ENCODE measurements at places on chromosomes 5 and 9.
A peak's percentile ranks its signal among the peaks of the same experiment; 100 is the strongest.

GRCh38 chr5:158483281-158483860, 616.3 kb downstream of the EBF1 start:
- no peak for DNase-seq

- peak; percentile 56 for DNase-seq
Observed at GRCh38 chr9:15104826-15105420, 194.7 kb upstream of the FREM1 start.

DNA sequence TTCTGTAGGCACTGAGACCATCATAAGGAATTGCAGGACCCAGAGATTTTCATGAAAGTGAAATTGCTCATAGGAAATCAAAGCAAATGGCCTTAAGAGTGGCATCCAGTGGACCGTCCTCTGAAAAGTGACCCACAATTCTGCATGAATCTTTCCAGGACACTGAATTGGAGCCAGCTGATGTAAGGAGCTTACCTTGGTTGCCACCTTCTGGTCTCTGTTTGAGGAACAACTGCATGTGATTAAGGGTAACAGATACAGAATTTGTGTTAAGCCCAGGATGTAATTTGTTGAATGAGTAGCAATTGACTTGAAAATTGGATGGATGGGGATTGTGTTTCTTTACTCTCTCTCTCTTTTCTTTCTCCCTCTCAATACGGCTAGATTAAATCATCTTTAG, 49.9 kb upstream of the GAS1 start:
- DNase-seq: no peak

DNA sequence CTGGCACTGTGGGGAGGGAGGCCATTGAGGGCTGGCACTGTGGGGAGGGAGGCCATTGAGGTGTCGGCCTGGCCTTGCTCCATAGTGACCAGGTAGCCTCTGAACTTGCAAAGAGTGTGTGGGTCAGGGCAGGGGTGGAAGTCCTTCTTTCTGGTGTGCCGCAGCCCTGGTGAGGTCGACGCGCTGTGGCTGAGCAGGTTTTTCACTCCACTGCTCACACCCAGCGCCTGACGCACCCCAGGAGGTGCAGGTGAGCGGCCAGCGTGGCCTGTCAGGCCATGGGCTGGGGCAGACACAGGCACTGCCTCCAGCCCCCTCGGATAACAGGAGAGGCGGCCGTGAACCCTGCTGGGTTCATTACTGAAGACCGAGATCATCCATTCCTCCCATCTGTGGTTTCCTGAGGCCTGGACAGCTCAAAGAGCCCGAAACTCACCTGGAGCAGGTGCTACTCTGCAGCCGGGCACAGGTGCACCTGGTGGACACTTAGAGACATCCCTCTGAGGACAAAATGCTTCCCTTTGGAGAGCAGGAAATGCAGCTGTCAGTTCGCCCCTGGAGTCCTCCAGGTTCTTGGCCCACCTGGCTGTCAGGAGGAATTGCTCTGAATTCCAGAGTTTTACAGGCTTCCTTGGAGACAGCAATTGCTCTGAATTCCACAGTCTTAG, 32.4 kb downstream of the LHX3 start:
- DNase-seq: no peak

DNA sequence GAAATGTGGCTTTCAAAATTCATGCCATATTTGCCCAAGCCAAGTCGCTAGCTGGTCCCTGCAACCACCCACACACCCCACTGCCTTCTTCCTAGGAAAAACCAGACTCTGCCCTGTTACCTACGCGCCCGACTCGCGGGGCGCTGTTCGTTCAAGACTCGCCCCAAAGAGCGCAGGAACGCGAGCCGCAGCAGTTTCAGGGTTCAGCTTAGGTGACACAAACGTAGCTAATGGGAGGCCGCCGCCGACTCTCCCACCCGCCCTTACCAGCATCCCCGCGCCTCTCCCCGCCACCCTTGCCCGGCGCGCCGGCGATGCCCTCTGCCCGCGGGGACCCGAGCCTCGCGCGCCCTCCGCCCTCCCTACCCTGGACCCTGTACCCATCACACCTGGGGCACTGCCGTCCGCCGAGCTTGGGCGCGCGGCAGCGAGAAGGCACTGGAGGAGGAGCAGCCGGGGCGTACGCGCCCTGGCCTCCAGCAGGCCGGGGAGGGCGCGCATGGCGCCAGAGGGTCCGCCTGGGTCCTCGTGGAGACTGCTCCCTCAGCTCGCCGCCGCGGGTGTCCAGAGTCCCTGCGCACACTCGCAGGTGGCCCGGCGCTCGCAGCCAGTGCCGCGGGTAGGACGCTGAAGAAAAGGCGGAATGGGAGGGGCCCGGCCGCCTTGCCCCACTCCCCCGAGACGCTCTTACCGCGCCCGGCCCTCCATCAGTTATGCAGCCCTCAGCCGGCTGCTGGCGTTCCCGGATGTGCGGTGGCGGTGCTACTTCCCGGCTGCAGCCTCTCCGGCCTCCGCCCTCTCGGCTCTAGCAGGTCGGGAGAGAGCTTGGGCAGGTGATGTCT, at the start of gene EMB:
TSS of gene EMB (minus strand) at position 638 of the 842 bp plus-strand sequence. CDS start at position 501, 137 bp downstream.
- DNase-seq: peak; percentile 67

- no peak for DNase-seq
Observed at GRCh38 chr5:161078793-161079192, 226.8 kb upstream of the ATP10B start.

GRCh38 chr5:158563760-158564390, 535.8 kb downstream of the EBF1 start:
- no peak for DNase-seq

DNA sequence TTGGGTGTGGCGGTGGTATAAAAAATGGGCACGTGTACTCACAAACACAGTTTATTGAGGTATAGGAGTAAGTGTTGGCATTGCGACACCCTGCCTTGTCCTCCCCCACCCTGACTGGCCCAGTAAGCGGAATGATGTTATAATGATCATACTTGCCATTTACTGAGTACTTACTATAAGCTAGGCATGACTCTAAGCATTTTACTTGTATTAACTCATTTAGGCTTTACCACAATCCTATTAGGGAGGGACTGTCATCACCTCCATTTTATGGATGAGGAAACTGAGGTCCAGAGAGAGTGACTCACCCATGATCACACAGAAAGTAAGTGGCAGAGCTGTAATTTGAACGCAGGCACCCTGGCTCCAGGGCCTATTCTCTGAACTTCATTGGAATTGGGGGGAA, 2.3 kb downstream of the SMIM3 start:
- DNase-seq: no peak

GRCh38 chr5:1184481-1184880, 16.9 kb upstream of the SLC6A19 start:
- no peak for DNase-seq

GRCh38 chr9:33246269-33246860, 6.4 kb downstream of the SPINK4 start:
- DNase-seq: peak; percentile 12

DNA sequence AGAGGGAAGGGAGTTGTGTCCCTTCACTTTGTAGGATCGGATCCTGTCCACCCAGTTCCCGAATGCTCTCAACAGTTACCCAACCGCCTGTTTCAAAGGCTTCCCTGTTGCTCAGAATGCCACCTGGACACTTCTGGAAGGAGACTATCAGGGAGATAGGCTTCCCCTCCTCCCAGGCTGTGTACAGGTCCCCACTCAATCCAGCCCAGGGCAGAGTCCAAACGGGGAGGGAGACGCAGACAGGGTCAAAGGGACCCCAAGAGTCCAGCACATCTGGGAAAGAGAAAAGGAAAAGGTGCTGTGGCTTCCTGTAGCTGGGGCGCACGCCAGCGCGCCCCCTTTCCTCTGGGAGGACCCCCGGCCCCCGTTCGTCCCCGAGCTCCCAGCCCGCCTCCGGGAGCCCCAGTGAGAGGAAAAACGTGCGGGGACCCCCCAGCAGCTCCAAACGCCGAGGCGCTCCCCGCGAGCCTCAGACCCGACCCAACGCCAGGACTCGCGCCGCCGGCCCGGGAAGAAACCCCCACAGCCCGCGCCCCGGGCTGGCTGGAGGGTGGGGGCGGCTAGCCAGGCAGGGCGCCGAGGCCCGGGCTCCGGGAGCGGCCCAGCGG, 640 bp downstream of the SURF4 start:
- DNase-seq: peak; percentile 53

DNA sequence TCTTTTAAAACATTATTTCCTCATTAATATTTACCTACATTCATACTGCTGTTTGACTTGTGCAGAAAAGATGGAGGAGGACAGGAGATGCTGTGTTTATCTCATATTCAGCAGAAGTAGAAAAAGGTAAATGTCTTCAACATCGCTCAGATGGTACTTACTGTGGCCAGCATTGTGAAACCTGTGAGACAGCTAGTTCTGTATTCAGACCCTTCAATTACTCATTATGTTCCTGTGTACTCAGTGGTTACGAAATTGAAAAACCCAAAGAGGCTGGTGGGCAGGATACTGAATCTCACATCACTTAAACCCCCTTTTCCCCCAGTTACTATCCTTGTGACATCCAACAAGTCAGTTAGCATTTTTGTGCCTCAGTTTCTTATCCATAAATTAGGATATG, 216.0 kb downstream of the KDM4C start:
- no peak for DNase-seq

- no peak for DNase-seq
Observed at GRCh38 chr5:39503155-39503554, 78.4 kb upstream of the DAB2 start.

DNA sequence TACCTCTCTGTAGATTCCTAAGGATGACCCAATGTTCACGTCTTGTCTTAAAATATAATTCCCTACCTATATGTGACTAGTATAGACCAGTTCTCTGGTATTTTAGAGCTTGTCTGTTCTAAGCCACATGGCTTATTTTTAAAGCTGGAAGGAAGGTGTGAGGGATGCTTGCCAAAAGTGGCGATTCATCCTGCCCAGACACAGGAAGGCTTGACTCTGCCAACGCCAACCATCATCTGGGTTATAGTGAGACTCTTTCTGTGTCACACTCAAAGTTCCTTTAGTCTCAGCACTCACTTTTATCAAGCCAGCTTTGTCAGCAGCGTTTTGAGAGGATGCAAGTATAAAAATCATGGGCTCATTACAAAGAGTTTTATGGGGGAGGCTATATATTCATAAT, 500.0 kb downstream of the PTPRD start:
- DNase-seq: no peak

- DNase-seq: no peak
Observed at GRCh38 chr9:97272072-97272471, 35.4 kb upstream of the CCDC180 start.

DNA sequence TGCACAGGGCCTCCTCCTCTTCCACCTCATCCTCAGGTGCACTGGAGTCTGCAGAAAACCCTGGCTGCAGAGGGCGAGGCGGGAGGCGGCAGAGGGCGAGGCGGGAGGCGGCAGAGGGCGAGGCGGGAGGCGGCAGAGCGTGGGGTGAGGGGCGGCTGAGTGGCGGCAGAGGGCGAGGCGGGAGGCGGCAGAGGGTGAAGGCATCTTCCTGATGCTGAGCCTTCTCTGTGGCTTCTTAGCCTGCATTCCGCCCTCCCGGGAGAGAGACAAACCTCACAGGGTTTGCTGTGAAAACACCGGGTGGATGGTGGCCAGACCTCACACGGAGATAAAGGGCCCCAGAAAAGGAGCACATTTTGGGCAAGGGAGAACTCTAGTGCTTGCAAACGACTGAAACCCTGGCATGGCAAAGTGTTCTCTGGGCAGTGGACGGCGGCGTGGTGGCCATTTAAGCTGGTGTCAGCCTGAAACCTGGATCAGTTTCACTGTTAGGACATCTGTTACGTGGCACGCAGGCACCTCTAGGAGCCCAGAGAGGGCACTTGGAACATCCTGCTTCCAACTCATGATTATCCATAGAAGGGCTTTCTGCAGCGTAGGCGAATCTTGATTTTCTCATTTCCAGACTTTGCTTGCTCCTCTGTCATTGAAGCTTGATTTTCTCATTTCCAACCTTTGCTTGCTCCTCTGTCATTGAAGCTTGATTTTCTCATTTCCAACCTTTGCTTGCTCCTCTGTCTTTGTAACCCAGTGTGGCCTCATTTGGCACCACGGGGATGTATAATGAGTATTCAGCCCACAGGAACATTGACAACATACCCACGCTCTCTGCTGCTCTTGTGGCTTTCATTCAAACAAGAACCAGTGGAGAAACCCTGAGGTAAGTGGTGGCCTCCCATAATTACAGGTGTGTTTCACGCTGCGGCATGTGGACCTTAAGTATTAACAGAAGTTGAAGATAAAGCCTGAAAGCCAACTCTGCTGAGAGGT, 16.3 kb upstream of the PLEKHG4B start:
- no peak for DNase-seq

GRCh38 chr9:134789168-134789567, 91.4 kb upstream of the FCN2 start:
- DNase-seq: no peak

- DNase-seq: no peak
Observed at GRCh38 chr5:135079760-135080159, 45.7 kb upstream of the PITX1 start.

DNA sequence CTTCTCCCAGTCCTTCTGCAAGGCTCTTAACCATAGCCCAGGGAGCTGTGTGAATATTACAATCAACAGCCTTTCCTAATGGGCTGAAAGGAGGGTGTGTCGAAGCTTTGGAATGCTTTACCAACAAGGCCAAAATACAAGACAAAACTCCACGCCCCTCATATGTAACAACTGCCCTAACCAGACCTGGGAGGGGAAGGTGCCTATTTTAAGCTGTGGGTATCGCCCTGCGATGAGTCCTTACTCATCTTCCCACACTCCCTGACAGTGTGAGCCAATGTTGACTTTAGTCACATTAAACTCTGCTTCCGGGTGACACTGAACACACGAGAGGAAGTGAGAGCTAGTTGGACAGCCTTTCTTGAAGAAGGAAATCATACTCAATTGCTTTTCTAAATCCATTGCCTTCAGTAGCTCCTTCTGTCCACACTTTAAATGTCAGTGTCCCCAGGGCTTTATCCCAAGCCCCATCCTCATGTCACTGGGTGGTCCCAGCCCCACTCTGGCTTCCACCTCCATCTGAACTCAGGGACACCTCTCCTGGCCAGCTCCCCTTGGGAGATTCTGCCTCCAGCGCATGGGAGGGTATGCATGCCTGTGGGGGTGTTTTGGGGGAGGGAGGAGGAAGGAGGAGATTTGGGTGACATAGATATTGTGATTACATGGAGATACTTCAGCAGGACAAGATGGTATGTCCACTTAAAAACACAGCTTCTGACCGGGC, 6.5 kb upstream of the TBC1D9B start:
- no peak for DNase-seq

GRCh38 chr5:112306956-112307355, 112.1 kb downstream of the EPB41L4A start:
- DNase-seq: no peak

DNA sequence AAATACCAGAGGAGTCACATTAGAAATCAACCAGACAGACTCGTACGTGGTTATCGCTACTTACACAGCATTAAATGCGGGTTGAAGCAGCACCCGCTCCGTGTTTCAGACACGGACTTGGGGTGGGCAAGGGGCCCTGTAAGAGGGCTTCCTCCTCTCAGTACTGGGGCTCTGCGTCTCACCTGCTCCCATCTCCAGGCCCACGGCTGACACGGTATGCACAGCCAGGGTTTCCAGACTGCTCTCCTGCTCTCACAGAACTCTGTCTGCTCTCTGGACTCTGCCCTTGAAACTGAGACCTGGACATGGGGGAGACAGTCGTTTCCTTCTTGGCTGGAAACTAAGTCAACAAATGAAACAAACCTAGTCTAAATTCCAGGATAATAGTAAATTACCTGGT, 24.7 kb upstream of the RASGEF1C start:
- DNase-seq: no peak

Data from D341Med (cell line).